ENCODE measurements at places on chromosomes 11 and 22. TPM values are rescaled to one million over a fixed set of nuclear protein-coding genes. Genes with fewer than 3 reads are reported as not detected.

The MIOX gene
- total RNA-seq, result not detected

The PAFAH1B2 gene
- total RNA-seq, result 138 TPM

The TFIP11 gene
- total RNA-seq, result 22.2 TPM

The ZBTB44 gene
- 43.9 TPM for total RNA-seq

The SCN2B gene
- total RNA-seq, result 0.07 TPM

The SPATA19 gene
- not detected for total RNA-seq
